Stimulated activated CD4-positive, alpha-beta T cell treated with anti-CD3 and anti-CD28 coated beads, TNF-alpha, amount 100 ng/mL, for 48 hours (primary cell): ENCODE measurements at places on chromosomes 6 and 20.

GRCh38 chr6:127884134-127884533, 16.7 kb downstream of the THEMIS start:
- no peak for DNase-seq

GRCh38 chr6:157599191-157599590, 218.2 kb downstream of the ZDHHC14 start:
- no peak for DNase-seq

DNA sequence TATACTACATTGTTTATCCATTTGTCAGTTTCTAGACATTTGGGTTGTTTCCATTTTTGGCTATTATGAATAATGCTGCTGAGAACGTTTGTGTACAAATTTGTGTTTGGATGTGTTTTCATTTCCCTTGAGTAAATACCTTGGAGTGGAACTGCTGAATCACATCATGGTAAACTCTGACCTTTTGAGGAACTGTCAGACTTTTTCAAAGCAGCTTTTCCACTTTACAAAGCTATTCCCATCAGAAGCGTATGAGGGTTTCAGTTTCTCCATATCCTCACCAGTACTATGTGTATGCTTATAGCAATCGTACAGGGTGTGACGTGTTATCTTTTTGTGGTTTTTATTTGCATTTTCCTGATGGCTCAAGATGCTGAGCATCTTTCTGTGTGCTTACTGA, 103.7 kb downstream of the MYO6 start:
- no peak for DNase-seq

- DNase-seq, result no peak
Measured at GRCh38 chr20:16620961-16621360, 47.7 kb upstream of the KIF16B start.

DNA sequence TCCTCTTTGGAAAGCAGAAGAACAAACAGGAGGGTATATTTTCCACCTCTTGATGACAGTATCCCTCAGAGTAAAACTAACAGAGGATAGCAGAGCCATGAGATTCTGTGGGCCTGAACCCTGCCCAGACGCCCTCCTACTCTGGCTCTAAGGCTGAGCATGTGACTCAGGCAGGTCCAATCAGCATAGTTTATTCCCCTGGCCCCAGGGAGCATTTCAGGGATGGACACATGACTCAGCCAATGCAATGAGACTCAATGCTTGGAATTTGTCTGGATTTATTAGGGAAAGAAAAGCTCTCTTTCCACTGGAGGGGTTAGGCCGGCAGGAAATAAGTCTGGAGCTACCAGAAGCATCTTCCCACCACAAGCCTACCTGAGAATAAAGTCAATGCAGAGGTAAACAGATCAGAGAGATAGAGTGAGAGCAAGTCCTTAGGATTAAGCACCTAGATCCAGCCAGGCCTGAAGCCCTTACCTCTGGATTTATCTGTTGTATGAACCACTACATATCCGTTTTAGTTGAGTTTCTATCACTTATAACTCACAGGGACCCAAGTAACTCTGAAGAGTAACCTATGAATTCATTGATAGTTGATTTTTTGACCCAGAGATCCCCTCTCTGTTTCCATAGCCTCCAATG, 68.2 kb upstream of the EYA2 start:
- no peak for DNase-seq

GRCh38 chr20:32606107-32606506, 21.0 kb upstream of the NOL4L start:
- no peak for DNase-seq

- DNase-seq, result no peak
Measured at GRCh38 chr6:114955363-114955762, 612.5 kb upstream of the HS3ST5 start.

GRCh38 chr6:150620763-150621162, 21.1 kb downstream of the PLEKHG1 start:
- no peak for DNase-seq

- DNase-seq, result no peak
Measured at GRCh38 chr6:137316626-137317025, 97.4 kb upstream of the IFNGR1 start.

DNA sequence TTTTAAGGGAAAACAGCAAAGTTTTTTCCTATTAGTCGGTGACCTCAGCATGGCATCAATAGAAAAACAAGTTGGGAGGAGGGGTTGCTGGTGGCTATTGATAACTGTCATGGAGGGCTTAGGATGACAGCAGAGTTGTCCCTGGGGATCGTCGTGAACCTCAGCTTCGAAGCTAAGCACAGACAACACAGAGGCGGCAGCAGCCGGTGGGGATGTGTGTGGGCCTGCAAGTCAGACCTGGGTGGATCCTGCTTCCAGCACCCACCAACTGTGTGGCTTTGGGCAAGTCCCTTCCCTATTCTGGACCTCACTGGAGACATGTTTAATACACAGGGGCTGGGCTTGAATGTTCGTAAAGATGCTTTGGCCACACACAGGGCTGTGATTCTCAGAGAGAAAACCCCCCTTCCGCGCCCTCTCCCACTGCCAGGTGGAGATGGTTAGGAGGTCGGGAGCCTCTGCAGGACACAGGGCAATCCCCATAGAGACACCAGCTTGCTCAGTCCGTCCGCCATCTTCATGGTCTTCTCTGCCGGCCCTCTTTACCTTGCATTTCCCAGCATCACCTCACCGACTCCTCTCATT, 83.1 kb upstream of the TOX2 start:
- DNase-seq, result no peak

DNA sequence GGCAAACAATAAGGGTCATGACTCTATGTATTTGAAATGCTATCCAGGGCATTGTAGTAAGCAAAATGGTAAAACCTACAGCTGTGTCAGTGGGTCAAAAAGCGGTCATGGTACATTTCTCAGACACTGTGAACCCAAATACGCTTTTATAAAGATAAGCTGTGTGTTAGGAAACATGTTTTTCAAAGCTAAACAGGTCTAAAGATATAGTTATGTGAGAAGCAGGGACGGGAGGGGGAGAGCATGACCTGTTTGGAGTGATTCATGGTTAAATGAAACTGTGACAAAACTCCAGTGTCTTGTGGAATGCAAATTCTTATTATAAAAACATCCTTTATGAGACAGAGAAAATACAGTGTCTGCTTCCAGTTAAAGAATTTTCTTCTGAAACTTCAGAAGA, 205.4 kb upstream of the BMP2 start:
- DNase-seq, result no peak

DNA sequence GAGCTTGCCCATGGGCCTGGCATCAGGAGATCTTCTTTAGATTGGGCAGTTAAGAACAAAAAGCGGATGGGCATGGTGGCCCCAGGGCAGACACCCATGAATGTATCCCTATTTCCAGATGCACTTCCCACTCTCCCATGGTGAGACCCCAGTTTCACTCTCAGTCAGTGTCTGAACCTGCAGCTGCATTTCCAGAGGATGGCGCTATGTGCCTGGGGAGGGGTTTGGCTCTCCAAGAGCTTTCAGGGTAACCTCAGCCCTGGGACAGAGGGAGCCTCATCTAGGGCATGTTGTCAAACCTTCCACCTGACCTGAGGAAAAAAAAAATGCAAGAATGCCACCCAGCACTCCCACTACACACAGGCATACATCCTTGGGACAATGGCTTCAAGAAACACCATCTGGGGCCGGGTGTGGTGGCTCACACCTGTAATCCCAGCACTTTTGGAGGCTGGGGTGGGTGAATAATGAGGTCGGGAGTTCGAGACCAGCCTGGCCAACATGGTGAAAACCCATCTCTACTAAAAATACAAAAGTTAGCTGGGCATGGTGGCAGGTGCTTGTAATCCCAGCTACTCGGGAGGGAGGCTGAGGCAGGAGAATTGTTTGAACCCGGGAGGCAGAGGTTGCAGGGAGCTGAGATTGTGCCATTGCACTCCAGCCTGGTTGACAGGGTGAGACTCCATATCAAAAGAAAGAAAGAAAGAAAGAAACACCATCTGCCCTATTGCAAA, 1.9 kb downstream of the CST9L start:
- no peak for DNase-seq

- DNase-seq, result no peak
Measured at GRCh38 chr6:125728739-125729138, 20.7 kb upstream of the HEY2 start.

DNA sequence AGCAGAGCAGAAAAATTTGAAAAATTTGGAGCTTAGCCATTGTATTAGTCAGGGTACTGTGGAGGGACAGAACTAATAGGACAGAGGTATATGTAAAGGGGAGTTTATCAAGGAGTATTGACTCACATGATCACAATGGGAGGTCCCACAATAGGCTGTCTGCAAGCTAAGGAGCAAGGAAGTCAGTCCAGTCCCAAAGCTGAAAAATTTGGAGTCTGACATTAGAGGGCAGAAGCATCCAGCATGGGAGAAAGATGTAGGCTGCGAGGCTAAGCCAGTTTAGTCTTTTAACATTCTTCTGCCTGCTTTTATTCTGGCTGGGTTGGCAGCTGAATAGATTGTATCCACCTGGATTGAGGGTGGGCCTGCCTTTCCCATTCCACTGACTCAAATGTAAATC, 82.0 kb downstream of the SMPDL3A start:
- DNase-seq, result no peak

- no peak for DNase-seq
Measured at GRCh38 chr6:11806561-11807317, 28.1 kb upstream of the ADTRP start.

DNA sequence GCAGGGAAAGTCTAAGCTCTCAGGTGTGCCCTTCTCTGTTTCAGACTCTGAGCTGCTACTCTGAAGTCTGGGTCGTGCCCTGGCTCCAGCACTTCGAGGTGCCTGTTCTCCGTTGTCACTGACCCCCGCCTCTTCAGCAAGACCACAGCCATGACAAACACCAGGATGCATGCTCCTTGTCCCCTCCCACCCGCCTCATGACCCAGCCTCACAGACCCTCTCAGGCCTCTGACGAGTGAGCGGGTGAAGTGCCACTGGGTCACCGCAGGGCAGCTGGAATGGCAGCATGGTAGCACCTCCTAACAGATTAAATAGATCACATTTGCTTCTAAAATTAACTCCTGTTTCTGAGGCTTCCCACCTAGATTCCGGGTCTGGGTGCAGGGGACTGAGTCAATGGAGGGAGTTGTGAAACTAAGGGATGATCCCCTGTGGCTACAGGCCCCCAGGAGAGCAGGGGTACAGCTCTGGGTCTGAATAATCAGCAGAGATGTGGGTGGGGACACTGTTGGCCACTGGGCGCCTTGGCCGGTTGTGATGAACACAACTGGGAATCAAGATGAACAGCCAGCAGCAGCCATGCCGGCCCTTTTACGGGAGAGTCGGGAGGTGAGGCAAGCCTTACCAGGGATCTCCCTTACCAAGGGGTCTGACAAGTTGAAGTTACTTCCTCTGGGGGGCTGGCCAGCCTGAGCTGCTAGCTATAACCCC, 10.7 kb downstream of the CST7 start:
- DNase-seq, result no peak

- no peak for DNase-seq
Measured at GRCh38 chr6:154086510-154086909, 47.5 kb downstream of the OPRM1 start.
